ENCODE measurements at places on chromosomes 13 and 19.

DNA sequence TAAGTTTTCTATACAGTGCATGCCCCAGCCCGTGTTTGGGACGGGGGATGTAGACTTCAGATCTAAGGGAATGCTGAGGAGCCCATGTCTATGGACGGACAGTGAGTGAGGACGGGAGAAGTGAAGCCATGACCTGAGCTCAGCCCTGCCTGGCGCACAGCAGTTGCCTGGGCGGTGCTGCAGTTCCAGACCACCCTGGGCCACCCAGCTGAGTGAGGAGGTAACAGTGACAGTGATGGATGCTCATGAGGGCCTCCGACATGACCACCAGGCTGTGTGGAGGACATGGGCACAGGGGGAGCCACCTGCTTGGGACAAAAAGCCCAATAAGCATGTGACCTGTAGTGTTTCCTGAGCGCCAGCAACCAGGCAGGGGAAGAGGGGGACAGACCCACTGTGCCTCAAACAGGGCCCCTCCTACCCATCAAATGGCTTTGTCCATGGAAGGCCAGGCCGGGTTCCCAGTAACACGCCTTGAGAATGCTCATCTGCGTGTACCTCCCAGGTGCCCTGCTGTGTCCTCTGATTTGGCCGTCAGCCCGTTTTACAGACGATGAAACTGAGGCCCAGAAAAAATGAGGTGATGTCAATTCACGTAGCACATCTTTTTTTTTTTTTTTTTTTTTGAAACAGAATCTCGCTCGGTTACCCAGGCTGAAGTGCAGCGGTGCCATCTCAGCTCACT is 22.6 kb downstream of the NOSIP start:
- DNase-seq = no peak

GRCh38 chr19:54129617-54129996 is 8.0 kb upstream of the CNOT3 start:
- DNase-seq = no peak

DNA sequence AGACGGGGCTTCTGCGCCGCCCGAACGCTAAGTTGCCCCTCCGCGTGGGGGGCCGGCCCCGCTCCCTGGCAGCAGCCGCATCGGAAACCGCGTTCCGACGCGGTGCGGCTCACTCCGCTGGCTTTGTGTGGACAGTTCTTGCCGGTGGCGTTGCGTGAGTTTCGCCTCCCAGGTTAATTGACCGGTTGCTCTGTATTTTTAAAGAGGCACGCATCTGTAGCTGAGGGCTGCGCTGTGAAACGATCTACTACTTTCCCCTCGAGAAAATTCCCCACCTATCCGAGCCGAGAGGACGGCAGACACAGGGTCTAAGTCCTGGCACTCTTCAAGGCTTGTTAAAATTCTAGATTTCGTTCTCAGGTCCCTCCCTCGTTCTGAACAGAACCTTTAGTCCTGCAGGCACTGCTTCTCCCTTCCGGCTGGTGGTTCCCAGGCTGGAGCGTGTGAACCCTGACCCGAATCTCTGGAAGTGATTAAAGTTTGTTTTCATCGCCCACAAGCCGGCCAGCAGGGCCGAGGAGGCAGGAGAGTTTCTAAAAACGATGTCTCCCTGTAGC is 933 bp downstream of the ARHGEF7 start:
- DNase-seq = peak; percentile 72

DNA sequence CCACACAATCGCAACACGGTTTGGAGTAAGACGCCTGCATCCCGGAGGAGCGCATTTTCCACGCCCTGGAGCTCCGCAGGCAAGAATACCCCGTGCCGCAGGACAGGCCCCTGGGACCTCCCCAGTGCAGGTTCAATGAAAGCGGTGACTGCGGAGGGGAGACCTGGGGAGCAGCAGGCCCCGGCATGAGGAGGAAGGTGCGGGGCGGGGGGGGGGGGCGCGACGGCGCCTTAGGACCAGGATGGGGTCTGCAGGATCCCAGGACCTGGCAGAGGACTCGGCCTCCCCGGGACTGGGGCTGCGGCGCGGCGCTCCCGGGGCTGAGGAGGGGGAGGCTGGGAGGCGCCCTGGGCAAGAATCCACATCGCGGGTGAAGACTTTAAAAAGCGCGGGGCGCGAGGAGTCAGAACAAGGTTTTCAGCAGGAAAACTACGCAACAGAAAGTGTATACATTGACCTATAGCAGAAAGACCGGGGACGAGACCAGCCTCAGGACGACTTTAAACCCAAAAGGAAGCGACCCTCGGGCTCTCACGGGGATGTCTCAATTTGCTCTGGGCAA is 432 bp downstream of the ZNF611 start:
- DNase-seq = no peak

GRCh38 chr13:29934531-29935308 is 84.3 kb upstream of the UBL3 start:
- DNase-seq = no peak

DNA sequence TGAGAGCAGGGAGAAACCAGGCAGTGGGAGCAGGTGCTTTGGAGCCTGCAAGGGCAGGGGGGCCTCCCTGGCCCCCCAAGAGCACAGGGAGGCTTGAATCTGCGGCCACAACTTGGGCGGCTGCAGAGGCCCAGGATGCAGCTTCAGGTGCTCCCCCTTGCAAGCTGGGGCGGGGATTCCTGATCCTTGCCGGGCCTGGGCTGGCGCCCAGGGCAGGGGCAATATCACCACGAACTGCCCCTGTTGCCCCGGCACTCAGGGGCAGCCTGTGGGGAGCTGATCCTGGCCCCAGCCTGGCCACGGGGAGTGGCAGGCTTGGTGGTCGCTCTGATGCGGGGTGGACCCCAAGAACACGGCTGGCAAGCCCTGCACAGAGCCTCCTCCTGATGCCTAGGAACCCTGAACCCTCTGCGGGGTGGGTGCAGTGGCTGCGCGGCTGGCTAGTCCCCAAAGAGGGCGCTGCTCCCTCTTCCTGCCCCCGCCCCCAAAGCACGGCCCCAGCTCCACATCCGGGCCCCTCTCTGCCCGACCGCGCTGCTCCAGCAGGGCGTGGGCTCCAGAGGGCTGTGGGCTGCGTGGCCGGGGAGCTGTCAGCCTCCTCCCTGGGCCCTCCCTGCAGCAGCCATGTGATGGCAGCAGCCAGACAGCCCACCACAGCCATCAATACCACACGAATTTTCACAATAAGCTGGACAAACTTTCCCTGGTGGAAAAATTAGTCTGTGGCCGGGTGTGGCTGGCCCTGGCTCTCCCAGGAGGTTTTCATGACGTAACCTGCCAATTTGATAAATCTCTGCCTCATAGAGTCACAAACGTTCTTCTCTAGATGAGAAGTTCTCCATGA is 21.0 kb downstream of the TNFSF9 start:
- DNase-seq = peak; percentile 30

DNA sequence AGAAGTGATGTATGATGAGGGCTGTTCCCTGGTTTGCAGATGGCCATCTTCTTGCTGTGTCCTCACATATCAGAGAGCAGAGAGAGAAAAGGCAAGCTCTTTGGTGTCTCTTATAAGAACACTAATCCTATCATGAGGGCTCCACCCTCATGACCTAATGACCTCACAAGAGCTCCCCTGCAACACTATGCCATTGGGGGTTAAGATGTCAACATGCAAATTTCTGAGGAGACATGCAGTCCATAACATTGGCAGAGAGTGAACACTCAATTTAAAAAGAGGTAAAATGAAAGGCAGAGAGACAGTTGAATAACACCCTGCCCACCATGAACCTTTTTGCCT is 10.9 kb downstream of the FAM187B start:
- DNase-seq = no peak

DNA sequence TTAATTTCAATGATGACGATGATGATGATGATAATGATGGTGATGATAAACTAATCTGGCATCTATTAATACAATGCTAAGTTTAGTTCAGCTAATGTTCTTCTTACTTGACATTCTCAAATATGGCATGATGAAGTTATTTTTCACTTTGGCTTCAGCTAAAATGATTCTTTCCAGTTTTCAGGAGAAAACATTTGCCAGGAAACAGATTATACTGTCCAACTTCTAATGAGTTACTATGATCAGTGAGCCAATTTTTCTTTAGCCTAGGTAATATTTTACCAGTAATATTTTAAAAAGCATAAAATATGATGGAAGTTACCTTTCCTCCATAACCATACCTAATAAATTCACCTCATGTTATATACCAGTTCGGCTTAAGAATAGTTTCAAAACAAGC is 245.7 kb upstream of the CSNK1A1L start:
- no peak for DNase-seq

DNA sequence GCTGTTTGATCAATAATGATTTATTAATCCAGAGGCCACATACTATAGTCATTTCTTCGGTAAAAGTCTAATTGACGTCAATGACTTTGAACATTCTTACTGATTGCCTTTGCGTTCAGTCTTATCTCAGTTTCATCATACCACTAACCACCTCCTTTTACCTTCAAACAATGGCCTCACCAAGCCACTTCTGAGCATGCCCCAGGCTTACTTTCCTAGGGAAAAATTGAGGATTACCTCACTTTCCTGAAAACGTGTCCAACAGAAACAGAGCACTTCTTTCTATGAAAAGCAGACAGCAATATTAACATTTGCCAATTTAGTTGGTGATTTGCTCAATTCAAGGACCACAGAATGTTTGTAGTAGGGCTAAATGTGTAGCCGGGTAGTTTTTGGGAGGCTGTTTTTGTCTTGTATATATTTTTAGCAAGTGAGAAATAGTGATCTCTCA is 157.6 kb downstream of the KLF5 start:
- peak; percentile 94 for DNase-seq

DNA sequence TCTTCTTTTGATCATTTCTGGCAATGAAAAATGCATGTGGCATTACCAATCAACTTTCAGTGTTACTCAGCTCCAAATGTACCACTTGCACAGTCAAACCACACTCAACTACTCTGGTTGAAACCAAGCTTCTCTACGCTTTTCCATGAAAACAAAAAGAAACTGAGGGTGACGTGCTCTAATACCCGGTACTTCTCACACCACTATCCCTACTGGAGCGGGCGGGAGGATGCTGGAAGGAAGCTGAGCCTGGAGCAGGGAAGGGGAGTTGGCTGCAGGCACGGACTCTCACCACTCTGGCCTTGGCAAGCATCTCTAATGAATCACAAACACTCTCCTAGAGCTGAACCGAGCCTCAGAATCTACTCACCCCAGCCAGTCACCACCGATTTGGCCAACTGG is 48.2 kb downstream of the STK24 start:
- no peak for DNase-seq

DNA sequence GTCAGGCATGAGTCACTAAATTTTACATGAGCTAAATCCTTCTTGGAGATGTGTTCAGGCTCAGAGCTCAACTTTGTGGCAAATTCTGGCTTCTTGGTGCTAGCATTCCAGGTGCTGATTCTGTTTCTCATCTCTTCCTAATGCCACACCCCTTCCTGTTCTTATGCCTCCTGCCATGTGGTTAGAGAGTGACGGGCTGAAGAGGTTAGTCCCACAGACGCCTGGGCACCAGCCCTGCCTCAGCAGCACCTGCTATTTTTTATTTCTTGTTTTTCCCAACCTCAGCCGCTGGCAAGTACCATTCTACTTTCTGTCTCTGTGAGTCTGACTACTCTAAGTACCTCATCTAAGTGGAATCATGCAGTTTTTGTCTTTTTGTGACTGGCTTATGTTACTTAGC is 329.5 kb downstream of the KCNRG start:
- no peak for DNase-seq

- peak; percentile 16 for DNase-seq
Measured at GRCh38 chr13:74026753-74027152, 107.5 kb downstream of the KLF12 start.

- DNase-seq = no peak
Measured at GRCh38 chr19:4519172-4519496, 848 bp upstream of the PLIN4 start.

DNA sequence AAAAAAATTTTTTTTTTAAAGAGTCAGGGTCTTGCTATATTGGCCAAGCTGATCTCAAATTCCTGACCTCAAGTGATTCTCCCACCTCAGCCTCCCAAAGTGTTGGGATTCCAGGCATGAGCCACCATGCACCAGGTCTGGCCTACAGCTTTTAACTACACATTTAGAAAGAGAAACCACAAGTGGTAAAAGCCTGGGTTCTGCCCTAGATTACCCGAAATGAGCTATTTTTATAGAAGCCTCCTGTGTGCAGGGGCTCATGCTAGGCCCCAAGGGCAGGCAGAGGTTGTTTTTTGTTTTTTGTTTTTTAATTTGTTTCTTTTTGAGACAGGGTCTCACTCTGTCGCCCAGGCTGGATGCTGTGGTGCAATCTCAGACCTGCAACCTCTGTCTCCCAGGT is 14.0 kb upstream of the MYADM start:
- DNase-seq = no peak

DNA sequence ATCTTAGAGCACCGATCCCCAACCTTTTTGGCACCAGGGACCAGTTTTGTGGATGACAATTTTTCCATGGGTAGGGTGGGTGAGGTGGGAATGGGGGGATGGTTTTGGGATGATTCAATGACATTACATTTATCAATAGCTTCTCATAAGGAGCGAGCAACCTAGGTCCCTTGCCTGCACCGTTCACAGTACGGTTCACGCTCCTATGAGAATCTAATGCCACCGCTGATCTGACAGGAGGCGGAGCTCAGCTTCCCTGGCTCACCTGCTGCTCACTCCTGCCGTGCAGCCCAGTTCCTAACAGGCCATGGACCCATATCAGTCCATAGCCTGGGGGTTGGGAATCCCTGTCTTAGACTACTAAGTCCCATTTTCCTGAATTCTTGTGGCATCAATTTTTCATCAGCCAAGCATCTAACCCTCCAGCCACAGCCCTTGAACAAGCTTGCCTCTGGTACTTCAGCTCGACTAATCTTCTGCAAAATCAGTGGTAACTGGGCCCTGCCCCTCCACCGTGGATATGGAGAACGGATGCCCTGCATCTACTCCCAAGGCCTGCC is 37.0 kb upstream of the MAP3K10 start:
- DNase-seq = no peak

- peak; percentile 70 for DNase-seq
Measured at GRCh38 chr13:93926425-93926824, 553.1 kb downstream of the DCT start.

GRCh38 chr13:106100171-106100919 is 435.1 kb downstream of the EFNB2 start:
- no peak for DNase-seq

GRCh38 chr13:99363949-99364348 is 56.8 kb upstream of the GPR183 start:
- no peak for DNase-seq

GRCh38 chr19:38793177-38793576 is 4.2 kb downstream of the LGALS7B start:
- peak; percentile 46 for DNase-seq

GRCh38 chr19:10421240-10422045 is 1.1 kb downstream of the PDE4A start:
- no peak for DNase-seq

GRCh38 chr13:81957121-81957520 is 1616.2 kb upstream of the SPRY2 start:
- DNase-seq = no peak

DNA sequence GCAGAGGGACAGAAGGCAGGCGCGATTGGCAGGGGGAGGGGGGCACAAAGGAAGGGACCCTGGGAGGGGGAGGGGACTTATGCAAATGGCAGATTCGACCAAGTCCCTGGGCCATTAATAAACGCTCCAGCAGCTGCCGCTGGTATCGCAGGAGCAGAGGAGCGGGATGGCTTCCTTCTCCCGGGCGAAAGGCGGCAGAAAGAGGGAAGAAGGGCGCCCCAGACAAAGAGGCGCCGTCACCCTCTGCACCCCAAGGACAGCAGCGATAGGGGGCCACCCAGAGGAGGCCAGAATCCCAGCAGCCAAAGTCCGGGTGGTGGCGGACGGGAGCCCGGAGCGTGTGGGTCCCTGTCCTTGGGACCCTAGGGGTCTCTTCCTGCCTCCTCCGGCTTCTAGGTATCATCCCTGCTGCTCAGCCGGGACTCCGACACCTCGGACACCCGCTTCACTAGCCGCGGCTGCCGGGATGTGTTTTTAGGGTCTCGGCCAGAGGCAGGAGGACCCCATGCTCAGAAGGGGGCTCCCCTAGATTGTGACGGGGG is 1.9 kb downstream of the PTPRS start:
- DNase-seq = no peak

Measured in fibroblast of upper back skin (primary cell).